ENCODE measurements at places on chromosomes 13 and 19.

GRCh38 chr13:25927932-25928331 lies 123.9 kb downstream of the SHISA2 start:
- no peak for DNase-seq

GRCh38 chr19:48149430-48149829 lies 20.7 kb downstream of the LIG1 start:
- DNase-seq: no peak

DNA sequence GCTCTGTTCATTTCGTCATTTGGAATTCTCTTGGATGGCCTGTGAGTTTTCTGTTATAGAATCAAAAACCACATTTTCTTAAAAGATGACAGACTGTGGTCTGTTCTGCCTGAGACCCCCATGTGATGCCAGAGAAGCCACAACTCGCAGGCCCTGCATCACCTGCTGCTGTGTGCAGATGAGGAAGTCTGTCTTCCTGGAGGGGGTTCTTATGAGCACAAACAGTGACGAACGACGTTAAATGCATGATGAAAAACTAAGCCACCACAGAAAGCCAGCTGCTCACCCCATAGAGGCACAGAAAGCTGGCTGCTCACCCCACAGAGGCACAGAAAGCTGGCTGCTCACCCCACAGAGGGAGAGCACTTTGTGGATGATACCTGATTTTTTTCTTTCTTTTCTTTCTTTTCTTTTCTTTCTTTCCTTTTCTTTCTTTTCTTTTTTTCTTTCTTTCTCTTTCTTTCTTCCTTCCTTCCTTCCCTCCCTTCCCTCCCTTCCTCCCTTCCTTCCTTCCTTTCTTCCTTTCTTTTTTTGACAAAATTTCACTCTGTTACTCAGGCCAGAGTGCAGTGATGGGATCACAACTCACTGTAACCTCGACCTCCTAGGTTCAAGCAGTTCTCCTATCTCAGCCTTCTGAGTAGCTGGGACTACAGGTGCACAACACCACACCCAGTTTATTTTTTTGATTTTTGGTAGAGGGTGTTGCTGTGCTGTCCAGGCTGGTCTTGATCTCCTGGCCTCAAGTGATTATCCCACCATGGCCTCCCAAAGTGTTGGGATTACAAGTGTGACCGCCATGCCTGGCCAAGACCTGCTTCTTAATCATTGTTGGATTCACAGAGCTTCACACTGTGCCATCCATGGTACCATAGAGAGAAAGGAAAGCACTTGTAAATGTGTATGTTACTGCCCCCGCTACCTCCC lies 1191.4 kb downstream of the UQCRFS1 start:
- DNase-seq: no peak

DNA sequence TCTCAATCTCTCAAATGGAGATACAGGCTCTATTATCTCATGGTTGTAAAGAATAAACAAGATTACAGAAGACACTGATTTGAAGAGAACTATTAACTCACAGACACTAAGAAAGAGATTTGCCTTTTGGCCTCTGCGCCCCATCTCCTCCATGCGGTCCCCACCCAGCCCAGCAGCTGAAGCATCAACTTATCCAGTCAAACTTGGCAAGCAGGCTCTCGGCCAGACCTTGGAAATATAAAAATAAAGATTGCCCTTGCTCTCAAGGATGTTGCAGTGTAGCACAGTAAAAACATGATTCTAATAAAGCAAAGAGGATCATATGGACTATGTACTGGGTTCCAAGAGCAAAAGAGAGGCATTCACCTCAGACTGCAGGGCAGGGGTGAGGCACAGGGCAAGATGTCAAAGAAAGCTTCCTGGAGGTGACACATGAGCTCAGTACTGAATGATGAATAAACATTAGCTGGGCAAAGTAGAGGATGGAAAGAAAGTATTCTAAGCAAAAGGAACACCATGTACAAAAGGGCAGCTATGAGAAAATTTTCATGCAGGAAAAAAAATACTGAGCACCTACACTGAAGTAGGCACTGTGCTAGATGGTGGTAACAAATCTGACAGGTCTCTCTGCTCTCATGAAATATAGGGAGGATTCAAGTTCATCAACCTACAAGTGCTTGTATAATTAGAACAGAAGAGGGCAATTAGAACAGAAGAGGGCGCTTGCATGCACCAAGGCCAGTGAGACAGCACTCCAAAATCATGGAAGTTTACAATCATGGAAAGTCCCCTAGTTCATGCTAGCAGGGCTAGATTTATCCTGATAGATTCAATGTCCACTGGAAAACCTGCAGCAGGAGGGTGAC lies 85.0 kb downstream of the SACS start:
- DNase-seq: no peak

Measured in effector CD8-positive, alpha-beta T cell (primary cell).